ENCODE measurements at places on chromosomes 5 and 9. TPM values are rescaled to one million over a fixed set of nuclear protein-coding genes. Genes with fewer than 3 reads are reported as not detected.

The PIGO gene
- 34.9 TPM for total RNA-seq

The PCDHA13 gene
- total RNA-seq, result 1.8 TPM

DNA sequence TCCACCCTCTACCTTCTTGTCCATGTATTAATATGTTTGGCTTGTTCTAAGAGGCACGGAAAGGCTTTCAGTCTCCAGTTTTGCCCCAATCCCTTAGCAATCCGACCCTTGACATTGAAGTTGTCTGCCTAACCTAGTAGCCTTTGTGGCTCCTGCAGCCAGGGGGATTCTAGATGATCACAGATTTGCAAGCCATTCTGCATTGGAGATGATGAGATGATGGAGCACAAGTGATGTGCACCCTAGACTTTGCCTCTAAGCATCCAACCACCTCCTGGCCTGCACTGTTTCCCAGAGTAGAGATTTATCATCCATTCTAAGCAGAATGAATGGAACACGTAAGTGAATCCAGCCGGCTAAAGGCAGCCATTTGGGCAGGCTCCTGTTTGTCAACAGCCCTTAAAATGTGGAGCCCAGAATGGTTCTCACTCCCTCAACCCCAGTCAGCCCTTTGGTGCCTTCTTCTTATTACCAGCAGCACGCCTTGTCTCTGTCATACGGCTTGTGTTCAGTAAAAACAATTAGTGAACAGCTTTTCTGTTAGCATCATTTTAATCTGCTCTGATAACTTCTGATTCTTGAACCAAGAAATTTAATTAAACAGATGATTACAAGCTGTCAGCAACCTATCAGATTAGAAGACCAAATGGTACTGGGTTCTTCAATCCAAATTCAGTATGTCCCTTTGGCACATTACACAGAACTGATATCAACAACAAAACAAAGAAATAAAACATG is 5.7 kb upstream of the TRAF1 start:
- no peak for DNase-seq

The PCDHGB4 gene
- total RNA-seq, result 6.1 TPM

DNA sequence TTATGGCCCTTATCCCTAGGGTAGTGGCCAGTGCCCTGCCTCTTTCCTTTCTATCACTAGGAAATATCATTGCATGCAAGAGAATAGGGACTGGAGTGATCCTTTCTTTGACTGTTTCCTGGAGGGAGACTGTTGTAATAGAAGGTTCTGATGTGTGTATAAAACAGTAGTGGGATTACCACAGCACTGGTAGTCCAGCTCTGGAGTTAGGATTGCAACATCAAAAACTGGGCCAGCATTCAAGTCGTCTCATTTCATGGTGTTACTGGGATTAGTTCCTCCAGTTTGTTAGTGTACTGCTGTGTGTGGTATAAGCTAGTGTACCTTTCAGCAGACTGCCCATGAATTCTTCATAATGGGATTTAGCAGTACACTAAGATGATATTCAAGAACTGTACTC is 45.8 kb downstream of the KIAA1958 start:
- DNase-seq, result no peak

The PCDHA9 gene
- 0.85 TPM for total RNA-seq

The MARVELD2 gene
- 41.2 TPM for total RNA-seq

The ZBTB43 gene
- 18.8 TPM for total RNA-seq

The RAB3C gene
- total RNA-seq, result 3.7 TPM

GRCh38 chr5:4387290-4387689 is 752.8 kb upstream of the ADAMTS16 start:
- no peak for DNase-seq

- DNase-seq, result no peak
Observed at GRCh38 chr9:114507726-114508125, 2.5 kb upstream of the WHRN start.

DNA sequence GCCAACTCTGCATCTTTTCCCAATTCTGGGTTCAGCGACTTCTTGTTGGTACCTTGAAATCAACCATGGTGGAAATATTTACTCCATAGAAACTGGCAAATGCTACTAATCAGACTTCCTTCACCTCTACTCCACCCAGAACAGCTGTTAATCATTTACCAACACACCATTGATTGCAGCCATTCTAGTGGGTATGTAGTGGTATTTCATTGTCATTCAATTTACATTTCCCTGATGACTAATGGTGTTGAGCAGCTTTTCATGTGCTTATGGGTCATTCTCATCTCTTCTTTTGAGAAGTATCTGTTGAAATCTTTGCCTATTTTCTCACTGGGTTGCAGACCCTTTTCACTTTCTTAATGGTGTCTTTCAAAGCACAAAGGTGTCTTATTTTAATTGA is 122.4 kb upstream of the MSX2 start:
- DNase-seq, result no peak

The SNCB gene
- not detected for total RNA-seq

- no peak for DNase-seq
Observed at GRCh38 chr5:43168175-43168574, 23.9 kb upstream of the NIM1K start.

The ARL14EPL gene
- not detected for total RNA-seq

DNA sequence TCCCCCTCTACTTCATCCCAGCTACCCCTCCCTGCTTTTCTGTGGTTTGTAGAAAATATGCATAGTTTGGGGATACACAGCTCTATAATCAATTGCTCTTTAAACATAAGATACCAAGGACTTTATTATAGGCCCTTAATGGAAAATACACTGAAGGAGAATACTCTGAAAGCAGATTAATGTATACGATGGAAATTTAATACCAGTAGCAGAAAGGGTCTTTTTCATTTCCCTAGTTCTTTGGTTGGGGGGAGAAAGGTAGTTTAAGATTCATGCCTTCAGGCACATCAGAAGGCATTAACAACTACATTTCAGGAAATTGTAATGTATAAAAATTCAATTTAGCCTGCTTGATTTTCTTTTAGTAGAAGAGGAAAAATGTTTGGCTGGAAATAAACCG is 452.9 kb upstream of the ZNF608 start:
- no peak for DNase-seq

The RGS7BP gene
- total RNA-seq, result 10.7 TPM

GRCh38 chr5:170070556-170071412 is 34.9 kb upstream of the FOXI1 start:
- peak; percentile 46 for DNase-seq

- no peak for DNase-seq
Observed at GRCh38 chr9:494764-495163, 280.1 kb downstream of the DOCK8 start.

The LIX1 gene
- 33.4 TPM for total RNA-seq

GRCh38 chr5:143921525-143922311 is 109.8 kb downstream of the HMHB1 start:
- DNase-seq, result no peak

DNA sequence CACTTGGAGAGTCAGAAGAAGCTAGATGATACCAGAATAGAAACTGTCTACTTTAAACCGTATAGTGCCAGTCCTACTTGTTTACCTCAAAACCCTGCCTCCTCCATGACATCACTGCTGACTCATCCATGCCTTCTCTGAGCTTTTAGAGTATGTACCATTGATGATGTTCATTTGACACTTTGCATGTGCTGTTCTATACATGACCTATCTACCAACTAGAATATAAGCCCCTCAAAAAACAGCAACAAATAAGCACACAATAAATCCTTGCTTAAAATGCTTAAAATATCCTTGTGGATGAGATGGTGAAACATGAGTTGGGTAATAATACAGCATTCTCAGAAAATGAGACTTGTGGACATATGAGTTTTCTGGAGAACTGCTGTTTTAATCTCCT is 2.6 kb downstream of the CTNNAL1 start:
- DNase-seq, result peak; percentile 30

GRCh38 chr9:97711223-97711626 is 14.1 kb upstream of the XPA start:
- DNase-seq, result no peak

DNA sequence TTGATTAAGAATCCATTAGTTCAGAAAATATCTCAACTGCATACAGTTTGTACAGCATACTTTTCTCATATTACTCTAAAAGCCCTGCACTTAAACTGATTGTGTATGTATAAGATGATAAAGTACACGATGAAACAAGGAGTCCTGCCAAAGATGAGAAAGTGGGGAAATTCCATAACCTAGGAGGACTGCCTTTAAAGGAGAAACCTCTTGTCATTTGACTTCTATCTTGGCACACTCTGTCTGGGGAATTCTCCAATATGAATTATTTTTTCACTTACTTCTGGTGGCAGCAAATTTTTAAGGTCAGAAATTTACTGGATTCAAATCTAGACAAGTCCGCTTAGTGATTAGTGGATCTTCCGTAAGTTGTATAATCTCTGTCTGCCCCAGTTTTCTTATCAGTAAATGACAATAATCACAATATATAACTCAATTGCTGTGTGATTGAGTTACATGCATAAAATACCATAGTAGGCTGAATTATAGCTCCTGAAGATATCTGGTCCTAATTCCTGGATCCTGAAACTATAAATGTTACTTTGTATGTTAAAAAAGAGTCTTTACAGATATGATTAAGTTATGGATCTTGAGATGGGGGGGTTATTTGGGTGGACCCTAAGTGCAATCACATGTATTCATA is 17.0 kb upstream of the ISOC1 start:
- DNase-seq, result no peak

DNA sequence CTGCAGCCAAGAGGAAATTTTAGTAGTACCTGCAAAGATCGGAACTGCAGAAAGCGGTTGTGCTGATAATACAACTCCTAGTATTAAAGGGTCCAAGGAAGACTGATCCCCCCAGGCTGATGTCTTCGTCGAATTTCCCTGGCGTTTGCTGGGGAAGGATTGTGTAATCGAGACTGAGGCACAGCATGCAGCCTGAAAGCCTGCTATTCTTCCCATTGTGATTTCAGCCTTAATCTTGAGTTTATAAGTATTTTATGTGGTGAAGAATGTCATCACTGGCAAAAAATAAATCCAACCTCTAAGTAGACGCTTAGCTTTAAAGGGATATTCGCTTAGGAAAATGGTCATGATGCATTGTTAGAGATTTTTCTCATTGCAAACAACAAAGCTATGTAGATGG is 21.3 kb upstream of the LMX1B start:
- no peak for DNase-seq

- no peak for DNase-seq
Observed at GRCh38 chr5:95824747-95825146, 2.2 kb upstream of the GLRX start.

GRCh38 chr5:181203777-181204112 is 1.3 kb downstream of the TRIM7 start:
- no peak for DNase-seq

DNA sequence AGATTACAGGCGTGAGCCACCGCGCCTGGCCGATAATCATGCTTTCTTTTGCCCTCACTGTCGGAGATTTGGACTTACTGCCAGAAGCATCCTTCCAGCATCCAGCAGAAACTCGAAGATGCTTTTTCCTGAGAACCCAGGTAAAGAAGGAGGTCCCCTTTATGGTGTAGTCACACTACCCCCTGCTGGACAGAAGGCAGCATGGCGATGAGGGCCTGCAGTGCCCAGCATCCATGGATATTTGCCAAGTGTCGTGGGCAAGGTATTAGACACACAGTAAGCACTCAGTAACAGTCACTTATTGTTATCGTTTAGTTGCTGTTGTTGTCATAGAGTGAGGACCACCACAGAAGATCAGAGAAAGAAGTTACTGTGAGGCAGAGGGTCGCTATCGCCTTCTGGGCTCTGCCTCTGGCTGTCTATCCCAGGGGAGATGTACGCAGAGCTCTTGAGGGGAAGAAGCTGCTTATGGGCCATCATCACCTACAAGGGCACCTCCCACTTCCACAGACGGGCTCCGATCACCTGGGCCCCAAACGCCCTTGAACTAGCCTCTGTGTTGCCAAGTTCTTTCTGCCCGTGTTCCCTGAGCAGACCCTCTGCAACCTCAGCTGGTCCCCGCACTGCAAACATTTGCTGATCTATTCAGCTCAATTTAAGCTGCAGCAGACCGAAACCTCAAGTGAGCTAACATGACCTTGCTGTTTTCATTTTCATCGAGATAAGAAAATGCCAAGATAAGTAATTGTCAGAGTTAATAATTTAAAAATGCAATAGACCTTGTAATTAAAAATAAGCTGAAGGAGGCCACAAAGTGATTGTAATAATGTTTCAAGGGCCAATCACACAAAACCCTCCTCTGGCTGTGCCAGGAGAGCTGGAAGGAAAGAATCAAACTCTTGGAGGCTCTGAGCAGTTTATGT is 23.9 kb downstream of the C5orf15 start:
- peak; percentile 88 for DNase-seq

The SPINK4 gene
- not detected for total RNA-seq

- no peak for DNase-seq
Observed at GRCh38 chr5:2282034-2282690, 399.4 kb upstream of the IRX4 start.

DNA sequence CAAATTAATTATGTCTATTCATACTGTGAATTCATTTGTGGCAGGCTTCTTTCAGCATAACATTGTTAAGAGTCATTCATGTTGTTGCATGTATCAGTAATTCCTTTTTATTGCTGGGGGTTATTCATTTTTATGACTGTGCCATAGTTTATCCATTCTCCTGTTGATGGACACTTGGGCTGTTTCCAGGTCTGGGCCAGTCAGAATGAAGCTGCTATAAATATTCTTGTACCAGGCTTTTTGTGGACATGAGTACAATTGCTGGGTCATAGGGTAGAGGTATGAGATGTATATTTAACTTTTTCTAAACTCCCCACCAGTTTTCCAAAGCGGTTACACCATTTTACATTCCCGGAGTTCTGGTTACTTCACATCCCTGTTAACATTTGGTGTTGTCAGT is 13.6 kb downstream of the PRPF4 start:
- no peak for DNase-seq

DNA sequence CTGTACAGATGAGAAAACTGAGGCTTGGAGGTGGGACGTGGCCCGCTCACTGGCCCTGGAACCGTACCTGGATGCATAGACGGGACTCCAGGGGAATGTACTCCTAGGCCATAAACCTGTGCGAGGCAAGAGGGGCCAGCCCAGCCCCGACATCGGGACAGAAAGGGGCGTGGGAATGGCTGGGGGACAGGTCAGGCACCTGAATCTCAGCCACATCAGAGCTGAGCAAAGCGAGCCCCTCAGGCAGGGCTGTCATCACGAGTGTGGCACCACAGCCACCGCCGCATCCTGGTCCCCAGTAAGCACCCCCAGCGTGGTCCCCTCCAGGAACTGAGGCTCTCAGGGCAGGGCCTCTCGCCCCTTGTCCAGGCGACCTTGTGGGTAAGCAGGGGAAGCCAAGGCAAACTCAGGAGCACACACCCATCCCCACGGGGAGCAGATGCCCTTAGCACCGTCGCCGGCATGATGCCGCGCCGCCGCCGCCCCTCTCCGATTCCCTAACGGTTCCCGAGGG is 16.5 kb downstream of the NACC2 start:
- no peak for DNase-seq

The CPLANE1 gene
- total RNA-seq, result 23.3 TPM

GRCh38 chr9:134601764-134602163 is 39.8 kb upstream of the COL5A1 start:
- no peak for DNase-seq
